Renal cortical epithelial cell (primary cell): ENCODE measurements at places on chromosomes 13 and 19. TPM values are rescaled to one million over a fixed set of nuclear protein-coding genes. Genes with fewer than 3 reads are reported as not detected.

GRCh38 chr13:108877300-108877699 is 247.9 kb downstream of the MYO16 start:
- peak; percentile 17 for DNase-seq

GRCh38 chr19:44850641-44851109 is 4.6 kb downstream of the NECTIN2 start:
- DNase-seq, result no peak

- DNase-seq, result no peak
Observed at GRCh38 chr19:33756177-33756576, 40.5 kb upstream of the KCTD15 start.

DNA sequence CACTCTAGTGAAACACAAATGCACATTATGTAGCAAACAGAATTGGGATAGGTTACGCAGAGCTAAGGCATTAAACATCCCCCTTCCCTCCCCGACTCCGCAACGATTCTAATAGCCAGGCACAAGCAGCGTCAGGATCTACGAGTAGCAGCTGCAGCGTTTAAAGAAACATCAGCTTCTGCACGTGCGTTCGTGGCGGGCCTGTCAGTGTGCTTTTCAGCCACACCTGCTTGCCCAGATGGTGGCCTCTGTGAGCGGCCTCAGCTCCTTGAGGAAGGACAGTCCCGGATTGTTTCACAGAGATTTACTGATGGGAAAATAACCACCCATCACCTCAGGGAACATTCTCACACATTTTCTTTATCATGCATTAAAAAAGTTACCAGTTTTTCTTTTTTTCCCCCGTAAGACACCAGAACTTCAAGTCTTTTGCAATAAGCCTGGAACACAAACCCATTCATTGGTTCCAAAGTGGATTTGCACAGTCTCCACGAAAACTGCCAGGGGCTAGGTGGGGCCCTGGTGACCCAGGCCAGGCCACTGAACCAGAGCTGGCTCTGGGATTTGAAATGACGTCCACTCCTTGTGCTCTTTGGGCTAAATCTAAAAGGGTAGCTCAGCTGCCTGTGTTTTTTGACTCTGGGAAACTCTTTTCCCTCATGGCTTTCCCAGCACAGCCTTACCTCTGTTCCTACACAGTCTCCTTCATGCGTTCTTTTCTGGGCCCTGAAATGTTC is 325.5 kb downstream of the KCNRG start:
- DNase-seq, result no peak

DNA sequence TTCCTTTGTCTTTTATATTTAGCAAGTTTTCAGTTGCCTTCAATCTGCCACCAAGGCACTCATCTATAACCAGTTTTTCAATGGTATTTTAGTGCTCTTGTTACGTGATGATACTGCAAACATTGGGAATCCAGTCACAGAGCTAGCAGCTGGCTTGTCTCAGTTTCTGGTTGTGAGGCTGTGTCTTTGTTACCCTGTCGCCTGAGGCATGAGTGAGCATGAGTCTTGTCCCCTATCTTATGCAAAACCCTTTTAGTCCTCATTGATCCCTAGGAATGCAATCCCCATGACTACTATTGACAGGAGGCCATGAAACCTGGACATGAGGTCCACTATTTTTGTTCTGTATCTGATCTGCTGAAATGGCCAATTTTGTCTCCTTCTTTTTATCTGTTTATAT is 391.0 kb downstream of the LMO7 start:
- no peak for DNase-seq

- DNase-seq, result no peak
Observed at GRCh38 chr13:110125613-110126272, 181.2 kb downstream of the COL4A1 start.

DNA sequence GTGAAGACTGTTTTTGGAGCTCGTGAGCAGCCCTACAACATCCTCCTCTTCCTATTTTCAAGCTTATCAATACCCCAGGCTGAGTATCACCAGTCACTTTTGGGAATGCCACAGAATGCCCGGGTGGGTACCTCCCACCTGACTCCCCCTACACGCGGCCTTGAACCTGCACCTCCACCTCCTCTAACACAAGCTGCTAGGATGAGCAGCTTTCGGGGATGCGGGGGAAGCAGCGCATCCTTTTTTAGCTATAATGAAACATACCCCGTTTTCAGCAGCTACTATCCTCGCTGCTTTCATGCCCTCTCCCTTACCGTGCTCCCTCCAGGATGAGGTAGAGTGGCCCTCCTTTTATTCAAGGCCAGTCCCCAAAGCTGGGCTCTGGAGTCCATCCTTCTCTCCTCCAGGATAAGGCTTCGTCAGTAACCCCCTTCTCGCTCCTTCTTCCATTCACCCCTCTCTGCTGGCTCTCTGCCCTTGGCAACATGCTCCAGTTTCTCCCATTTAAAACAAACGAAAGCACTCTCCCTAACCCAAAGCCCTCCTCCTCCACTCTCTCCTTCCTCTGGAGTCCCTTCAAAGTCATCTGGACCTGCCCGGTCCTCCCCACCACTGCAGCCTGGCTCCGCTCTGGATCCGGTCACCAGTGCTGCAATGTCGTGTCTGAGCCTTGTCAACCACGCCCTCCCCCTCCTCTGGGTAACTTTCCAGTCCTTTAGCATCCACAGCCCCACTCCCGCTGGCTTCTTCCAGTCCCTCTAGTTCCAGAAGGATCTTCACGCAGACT is 55.3 kb downstream of the STK24 start:
- no peak for DNase-seq

- DNase-seq, result no peak
Observed at GRCh38 chr19:47176071-47176626, 45.5 kb downstream of the SAE1 start.

- no peak for DNase-seq
Observed at GRCh38 chr19:39833160-39833463, 850 bp downstream of the DYRK1B start.

- no peak for DNase-seq
Observed at GRCh38 chr19:3034656-3035541, 5.8 kb upstream of the TLE2 start.

DNA sequence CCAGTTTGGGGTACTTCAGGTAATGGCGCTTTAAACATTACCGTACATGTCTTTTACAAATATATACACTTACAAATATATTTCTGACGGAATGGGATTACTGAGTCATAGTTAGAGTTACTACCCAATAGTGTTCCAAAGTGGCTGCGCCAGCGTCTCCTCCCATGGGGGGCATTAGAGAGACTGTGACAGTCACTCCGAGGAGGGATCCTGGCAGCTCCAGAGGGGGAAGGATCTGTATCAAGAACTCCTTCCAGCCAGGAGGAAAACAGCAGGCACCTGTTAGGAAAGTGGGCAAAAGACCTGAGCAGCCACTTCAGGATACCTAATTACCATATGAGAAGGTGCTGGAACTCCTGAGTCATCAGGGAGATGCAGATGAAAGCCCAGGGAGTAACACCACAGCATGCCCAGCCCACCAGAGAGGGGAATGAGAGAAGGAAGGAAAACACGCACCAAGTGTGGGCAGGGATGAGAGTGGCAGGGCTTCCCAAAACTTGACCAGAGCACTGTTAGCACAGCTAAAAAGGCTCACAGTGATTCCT is 52.9 kb downstream of the SLC7A9 start:
- DNase-seq, result no peak

DNA sequence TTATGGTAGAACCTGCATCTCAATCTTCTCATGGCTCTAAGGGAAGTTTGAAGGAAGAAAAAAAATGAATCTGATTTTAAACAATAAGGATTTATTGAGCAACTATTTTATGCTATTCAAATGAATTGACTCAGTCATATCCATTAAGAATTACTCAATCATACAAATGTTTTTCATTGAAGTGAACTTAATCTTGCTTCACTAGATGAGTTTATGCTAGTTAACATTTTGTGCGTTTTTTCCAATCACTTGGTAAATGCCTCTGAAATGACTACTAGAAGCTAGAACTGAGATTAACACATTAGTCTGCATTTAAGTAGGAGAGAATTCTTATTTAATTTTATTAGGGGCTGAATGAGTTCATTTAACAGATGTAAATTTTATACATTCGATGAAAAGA is 25.2 kb downstream of the RXFP2 start:
- DNase-seq, result no peak

DNA sequence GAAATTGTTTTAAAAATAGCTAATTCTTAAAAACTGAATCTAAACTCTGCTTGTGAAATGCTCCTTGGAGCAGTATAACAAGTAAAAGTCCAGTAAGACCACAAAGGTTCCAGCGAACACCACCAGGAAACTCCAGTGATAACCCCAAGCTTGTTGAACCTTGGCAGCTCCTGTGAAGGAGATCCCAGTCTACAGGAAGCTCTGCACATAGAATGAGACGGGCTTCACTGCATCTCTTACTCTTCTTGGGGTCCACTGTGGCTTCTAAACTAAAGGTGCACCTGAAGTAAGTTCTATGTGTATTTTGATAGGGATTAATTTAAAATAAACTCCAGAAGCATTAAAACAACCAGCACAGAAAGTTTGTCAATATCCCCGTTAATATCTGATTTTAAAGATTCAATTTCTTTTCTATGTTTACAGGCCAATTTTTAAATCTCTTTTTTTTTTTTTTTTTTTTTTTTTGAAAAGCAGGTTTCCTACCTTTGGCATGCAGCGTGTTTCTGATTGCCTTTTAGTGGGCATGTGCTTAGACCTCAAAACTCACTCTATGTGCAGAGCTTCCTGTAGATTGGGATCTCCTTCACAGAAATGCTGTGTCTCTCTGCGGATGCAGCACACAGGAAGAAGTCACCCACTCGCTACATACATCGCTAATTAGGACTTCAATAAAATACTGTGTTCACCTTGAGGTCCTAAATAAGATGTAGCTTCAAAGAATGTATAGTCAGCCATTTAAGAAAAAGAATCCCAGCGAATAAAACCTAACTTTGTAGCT is 508.5 kb downstream of the KLF12 start:
- no peak for DNase-seq

DNA sequence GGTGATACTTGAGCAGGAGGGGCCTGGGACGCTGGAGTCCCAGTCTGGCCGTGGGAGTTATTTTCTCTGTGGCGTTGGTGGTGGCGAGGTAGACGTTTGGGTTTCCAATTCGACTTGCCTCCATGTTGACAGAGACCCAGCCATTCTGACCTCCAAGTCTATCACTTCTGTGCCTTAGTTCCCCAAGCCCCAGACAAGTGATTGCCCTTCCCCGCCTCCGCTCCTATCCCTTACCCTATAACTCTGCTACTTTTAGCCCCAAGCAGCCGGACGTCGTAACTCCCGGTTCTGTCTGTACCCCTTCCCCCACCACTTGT is 549 bp downstream of the TIMM50 start:
- no peak for DNase-seq

DNA sequence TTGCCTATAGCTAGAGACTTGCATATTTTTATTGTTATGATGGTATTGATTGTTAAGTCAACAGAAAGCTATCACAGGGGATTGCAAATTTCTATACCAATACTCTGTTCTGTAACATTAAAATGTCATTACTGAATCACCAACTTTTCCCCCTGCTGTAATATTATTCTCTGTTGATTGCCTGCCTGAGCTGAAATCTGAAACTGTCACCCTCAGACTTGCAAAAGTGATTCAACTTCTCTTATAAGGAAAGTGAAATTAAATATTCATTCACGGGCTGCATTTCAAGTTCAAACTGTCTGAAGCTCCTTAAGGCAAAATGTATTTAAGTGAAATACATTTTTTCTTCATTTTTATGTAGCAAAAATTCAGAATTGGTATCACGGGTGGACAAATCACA is 723.2 kb downstream of the PCDH9 start:
- no peak for DNase-seq

The FREM2 gene
- 2.4 and 3.6 TPM in 2 replicates for total RNA-seq

The NKG7 gene
- not detected in 2 replicates for total RNA-seq

The TNNT1 gene
- 1.9 and 5.9 TPM in 2 replicates for total RNA-seq
